Foreskin melanocyte (primary cell): ENCODE measurements at places on chromosomes 13 and 19.

DNA sequence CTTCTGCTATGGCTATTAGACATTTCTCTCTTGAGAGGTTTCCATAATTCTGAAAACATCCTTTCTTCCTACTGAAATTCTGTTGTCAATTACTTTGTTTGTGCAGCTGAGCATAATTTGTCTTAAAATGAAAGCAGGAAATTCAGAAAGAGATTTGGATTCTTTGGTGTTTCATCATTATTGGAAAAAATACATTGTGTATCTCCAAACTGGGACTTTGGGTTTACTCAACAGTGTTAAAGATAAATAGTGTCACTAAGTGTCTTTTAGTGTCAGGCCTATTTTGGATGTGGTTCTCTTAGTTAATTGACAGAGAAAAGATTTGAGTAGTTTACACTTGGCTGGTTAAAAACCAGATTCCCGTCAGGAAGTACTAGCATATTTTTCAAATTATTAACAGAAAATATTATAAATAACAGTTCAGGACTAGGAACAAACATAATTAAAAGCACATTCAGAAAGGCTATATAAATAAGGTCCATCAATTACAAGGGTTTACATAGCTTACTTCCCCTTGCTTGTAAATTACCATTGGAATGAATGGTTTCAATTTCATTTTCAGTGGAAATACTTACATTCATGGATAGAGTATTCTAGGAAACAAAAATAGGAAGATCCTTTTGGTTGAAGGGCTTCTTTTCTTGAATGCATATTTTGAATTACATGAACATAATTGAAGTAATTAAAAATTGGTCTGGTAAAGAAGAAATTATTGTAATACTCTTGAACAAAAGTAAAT, 483.1 kb downstream of the GPC6 start:
- DNase-seq, result no peak

- DNase-seq, result no peak
Measured at GRCh38 chr13:91580749-91581148, 182.3 kb downstream of the GPC5 start.

GRCh38 chr19:19461671-19462622, 53.4 kb downstream of the TSSK6 start:
- no peak for DNase-seq

DNA sequence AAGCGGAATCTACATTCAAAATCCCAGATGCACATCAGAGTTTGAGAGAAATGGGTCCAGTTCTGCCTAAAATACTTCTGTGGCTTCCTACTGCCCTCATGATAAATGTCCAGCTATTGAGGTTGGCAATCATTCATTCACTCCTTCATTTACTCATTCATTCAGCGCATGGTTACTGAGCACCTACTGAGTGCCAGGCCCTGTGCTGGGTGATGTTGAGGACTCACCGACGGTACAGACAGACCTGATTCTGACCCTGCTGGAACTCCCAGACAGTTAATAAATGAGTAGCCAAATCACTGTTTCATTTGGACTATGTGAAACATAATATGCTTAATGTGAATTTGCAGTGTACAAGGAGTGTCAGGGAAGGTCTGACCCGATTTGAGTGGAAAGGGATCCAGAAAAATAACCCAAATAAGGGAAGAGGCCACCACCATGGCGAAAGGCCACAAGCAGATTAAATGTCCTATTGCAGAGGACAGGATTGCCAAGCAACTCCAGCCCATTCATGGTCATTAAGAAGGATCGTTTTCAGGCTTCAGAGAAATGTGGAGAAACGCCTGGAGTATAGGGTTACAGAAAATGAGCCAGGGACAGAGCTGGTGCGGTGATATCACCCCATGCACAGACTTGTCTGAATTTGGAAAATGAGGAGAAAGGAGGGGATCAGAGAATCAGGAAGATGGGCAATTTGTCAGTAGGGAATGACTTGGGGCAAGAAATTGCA, 20.5 kb downstream of the DYRK1B start:
- no peak for DNase-seq

- peak; percentile 70 for DNase-seq
Measured at GRCh38 chr19:4633140-4633967, 6.0 kb upstream of the TNFAIP8L1 start.

GRCh38 chr13:34086281-34086680, 268.3 kb downstream of the RFC3 start:
- no peak for DNase-seq

GRCh38 chr13:110983241-110983640, 68.4 kb upstream of the ANKRD10 start:
- DNase-seq, result no peak

- DNase-seq, result no peak
Measured at GRCh38 chr13:75393839-75394520, 88.0 kb downstream of the TBC1D4 start.

- no peak for DNase-seq
Measured at GRCh38 chr19:17447704-17448130, 751 bp downstream of the TMEM221 start.

GRCh38 chr19:3668331-3669081, 31.8 kb downstream of the PIP5K1C start:
- DNase-seq, result peak; percentile 78

DNA sequence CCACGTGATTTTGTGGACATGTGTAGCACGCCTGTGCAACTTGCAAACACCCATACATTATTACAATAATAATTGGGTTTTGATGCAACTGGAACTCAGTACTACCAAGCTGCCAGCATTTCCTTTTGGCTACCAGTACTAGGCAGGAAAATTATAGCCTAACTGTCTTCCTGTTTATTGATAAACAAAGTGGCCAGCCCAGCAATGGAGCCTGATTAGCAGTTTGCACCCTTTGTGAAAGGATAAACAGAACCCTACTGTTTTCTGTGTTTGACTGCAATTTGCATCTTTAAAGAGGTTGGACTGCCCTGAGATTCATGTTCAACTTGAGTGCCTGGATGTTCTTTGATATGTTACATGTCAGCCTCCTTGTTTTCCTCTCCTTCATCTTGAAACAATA, 173.9 kb downstream of the ZIC5 start:
- no peak for DNase-seq

DNA sequence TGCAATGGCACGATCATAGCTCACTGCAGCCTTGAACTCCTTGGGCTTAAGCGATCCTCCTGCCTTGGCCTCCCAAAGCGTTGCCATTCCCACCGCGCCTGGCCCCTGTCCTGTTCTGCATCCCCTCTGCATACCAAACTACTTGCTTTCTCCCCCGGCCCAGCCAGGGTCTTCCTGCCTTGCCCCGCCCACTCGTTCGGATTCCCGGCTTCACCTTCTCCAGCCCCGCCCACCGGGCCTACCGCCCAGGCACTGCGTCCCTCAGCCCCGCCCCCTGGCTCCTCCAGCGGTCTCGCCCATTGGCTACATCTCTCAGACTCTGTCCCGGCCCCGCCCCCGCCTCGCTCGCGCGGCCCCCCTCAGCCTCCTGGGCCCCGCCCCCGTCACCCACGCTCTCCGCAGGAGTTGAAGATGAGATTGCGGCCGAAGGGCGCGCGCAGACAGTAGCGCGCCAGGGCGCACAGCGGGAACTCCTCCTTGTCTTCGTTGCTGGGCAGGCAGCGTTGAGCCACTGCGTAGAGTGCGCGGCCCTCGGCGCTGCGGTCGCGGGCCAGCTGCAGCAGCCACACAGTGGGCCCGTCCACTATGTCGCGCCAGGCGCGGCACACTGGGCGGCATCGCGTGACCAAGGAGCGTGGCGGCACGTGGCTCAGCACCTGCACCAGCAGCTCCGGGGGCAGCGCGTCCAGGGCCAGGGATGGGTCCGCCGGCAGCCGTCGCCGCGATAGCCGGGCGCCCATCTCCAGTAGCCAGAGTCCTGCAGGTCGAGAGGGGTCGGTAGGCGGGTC, 19.0 kb downstream of the MRPS12 start:
- peak; percentile 79 for DNase-seq

DNA sequence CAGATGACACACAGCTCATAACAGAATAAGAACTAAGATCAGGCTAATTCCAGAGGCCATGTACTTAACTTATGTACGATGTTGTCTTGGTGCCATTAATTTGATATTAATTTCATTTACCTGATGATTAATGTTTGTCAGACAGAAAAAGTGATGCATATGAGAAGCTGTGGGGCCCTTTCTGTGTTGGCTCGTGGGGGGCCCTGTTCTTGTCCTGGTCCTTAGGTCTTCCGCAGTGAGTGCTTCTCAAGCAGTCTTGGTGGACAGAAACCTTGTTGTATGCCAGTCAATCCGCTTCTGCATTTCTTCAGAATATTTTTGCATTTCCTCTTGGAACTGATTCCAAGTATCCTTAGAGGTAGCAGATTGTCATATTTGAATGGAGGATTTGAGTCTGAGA, 20.2 kb downstream of the SAFB start:
- no peak for DNase-seq

GRCh38 chr13:42760951-42761350, 20.4 kb upstream of the FAM216B start:
- DNase-seq, result peak; percentile 48

- DNase-seq, result no peak
Measured at GRCh38 chr13:67408798-67409197, 178.7 kb upstream of the PCDH9 start.

GRCh38 chr13:93086329-93086728, 140.3 kb upstream of the GPC6 start:
- DNase-seq, result no peak

- DNase-seq, result no peak
Measured at GRCh38 chr19:5804516-5805461, at the start of gene NRTN. Gene NRTN (plus strand): TSS chr19:5805067. CDS start chr19:5824166, 19,099 bp downstream.
